ENCODE measurements at places on chromosomes 7 and 10. TPM values are rescaled to one million over a fixed set of nuclear protein-coding genes. Genes with fewer than 3 reads are reported as not detected.

The EMX2 gene
- total RNA-seq = 0.08 TPM

The NAT16 gene
- total RNA-seq = not detected

DNA sequence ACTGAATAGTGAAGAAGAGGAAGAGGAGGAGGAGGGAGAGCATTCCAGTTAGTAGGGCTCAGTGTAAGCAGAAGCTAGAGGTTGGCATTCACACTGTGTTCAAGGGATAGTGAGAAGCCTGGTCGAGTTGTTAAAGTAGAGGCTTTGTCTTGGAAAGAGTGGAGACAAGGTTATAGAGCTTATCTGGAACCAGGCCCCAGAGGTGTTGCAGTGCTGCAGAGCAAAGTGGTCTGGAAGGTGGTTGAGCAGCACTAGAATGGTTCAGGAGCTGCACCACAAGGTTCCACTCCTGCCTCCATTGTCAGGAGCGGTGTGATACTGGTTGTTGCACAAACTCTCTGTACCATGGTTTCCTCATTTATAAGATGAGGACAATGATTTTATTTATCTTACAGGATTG is 8.8 kb upstream of the PCGF5 start:
- DNase-seq = no peak

The ANXA11 gene
- total RNA-seq = 88.3 TPM

The PRRT4 gene
- total RNA-seq = 0.73 TPM

The CCL24 gene
- not detected for total RNA-seq

The WDR86 gene
- not detected for total RNA-seq

The ACTR3C gene
- total RNA-seq = not detected

The SLC13A1 gene
- not detected for total RNA-seq

GRCh38 chr7:46162609-46163008 is 241.5 kb upstream of the IGFBP3 start:
- no peak for DNase-seq

- DNase-seq = no peak
These were observed 43.6 kb upstream of the THSD7A start for GRCh38 chr7:11875635-11876034.

DNA sequence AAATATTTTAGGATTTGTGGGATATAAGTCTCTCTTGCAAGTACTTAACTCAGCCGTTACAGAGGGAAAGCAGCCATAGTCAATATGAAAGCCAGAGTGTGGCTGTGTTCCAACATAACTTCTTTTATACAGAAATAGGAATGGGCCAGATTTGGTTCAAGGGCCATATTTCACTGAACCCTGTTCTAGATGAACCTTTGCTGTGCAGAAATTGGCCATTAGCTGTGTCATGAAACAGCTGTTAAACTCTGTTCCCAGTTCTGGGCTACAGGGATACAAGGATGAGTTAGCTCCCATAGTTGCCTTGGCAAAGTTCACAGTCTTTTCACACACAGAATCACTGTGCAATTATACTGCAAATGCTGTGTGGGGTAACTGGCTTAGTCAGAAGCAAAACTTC is 213.9 kb upstream of the LRRN3 start:
- DNase-seq = no peak

The PLXNA4 gene
- total RNA-seq = 29.2 TPM

GRCh38 chr7:650339-651031 is 76.0 kb upstream of the DNAAF5 start:
- peak; percentile 15 for DNase-seq

DNA sequence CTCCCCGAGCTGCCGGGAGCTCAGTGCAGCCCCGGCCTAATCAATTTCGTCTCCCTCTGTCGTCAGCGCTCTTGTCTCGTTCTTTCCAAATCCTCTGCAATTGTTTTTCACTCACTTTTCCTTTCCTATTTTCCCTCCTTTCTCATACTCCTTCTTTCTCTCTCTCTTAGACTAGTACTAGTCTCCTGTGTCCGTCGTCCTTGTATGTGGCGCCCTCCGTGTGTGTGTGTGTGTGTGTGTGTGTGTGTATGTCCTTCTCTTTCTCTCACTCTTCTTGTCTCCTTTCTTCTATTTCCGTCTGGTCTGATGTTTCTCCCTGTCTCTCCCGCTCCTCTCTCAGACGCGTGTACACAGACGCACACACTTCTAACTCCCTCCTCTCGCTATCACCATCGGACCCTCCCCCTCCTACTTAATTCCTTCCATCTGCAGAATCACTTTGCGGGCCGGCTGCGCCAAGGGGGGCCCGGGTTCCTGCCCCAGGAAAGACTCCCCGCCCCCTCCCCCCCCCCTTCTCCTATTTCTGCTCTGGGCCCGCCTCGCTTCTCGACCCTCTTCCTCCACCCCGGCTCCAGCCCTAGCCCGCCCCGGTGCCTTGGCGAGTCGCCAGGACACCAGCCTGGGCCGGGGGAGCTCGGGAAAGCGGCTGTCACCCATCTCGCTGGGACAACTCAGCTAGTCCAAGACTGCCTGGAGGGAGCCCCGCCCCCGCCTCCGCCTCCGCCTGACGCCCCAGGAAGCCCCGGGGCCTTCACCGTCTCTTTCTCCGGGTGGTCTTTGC is 743 bp upstream of the ZCCHC24 start:
- DNase-seq = no peak

GRCh38 chr10:88901206-88901983 is 21.4 kb downstream of the STAMBPL1 start:
- DNase-seq = no peak

DNA sequence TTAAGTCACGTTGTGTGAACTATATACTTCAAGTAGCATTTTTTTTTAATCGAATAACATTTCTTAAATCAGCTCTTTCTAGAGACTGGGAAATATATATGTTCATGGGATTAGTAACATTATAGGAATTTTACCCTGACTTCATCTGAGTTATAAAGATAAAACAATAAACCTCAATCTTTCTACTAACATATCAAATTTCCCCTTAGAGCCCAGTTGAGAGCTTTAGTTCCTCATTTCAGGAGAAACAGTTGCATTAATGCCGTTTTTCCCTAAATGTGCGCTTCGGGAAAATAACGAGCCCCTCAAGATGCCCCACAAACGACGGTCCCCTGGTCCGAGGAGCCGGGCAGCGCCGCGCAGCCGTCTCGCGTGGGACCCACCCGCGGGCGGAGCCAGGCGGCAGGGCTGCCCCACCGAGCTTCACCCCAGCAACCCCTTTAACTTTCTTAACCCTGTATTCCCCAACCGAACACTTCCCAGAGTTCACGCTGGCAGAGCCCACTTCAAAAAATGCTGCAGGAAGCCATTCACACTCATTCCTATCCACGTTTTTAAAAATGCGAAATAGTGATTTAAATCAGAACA is 152.5 kb upstream of the YAE1 start:
- no peak for DNase-seq

GRCh38 chr10:102673819-102674511 is 29.7 kb downstream of the TRIM8 start:
- peak; percentile 44 for DNase-seq

The H2AZ2 gene
- total RNA-seq = 397 TPM

The NUTM2B gene
- not detected for total RNA-seq

DNA sequence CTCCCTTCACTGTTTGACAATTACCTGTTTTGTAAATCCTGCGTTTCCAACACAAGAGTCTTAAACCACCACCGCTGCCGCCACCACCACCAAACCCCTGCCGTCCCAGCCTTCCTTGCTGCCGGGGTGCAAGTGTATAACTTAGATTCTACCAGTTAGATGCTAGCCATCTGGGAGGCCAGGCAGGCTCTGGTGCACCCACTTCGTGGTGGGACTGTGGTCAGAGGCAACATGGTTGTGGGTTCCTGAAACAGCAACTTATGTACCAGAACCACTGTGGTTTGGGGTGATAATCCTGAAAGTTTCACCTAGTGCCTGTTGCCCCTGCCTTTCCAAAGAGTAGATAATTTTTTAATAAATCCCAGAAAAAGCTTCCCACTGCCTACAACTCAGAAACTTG is 510.5 kb downstream of the CCSER2 start:
- DNase-seq = no peak

GRCh38 chr7:28068811-28069216 is 111.8 kb downstream of the JAZF1 start:
- peak; percentile 27 for DNase-seq

The TMEM176B gene
- total RNA-seq = 0.07 TPM

The CTNNA3 gene
- total RNA-seq = not detected

The BTBD16 gene
- not detected for total RNA-seq

The CTAGE8 gene
- total RNA-seq = not detected

- DNase-seq = no peak
These were observed 19.8 kb upstream of the DNAAF5 start for GRCh38 chr7:706721-707120.

GRCh38 chr10:33660329-33660728 is 325.9 kb upstream of the NRP1 start:
- DNase-seq = no peak

The HOGA1 gene
- total RNA-seq = 0.53 TPM

DNA sequence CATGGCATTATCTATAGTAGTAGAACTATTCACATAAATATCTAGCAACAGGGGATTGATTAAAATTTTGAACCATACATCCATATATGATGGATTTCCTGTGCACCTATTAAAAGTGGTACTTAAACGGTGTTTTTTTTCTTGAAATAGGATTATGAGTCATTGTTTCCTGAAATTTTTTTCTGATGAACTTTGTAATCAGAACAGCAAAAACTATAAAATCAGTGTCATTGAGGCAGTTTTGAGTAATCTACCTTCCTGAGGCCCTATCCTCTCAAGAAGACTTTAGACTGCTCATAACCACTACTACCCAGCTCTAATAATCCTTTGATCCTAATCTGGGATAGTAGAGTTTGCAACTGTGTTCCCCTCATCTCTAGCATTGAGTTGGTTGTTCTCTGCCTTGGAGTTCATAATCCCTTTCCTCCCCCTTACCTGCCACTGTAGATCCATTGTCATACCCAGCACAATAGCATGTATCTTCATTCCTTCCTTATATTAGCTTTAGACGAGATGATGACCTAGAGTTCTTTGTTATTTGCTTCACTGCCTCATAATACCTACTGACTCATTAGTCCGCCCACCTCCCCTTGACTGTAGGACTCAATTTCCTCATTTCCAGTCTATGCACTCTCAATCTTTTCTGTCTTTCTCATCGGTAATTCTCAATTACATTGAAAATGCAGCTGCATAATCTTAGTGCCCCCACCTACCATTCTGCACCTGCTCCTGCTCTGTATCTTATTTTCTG is 133.4 kb downstream of the LRRC4 start:
- DNase-seq = peak; percentile 50

DNA sequence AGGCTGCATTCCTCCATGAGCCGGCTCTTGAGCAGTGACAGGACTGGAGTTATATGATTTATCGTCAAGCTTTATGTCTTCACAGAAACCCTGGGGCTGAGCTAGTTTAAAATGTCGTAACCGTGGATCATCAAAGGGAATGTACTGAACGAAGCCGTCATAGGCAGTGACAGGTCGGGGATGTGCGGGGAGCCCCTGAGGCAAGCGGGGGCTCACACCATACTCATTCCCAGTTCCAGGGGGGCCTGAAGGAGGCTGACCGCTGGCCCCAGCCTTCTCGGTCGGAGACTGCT is 30.7 kb downstream of the JCAD start:
- no peak for DNase-seq

GRCh38 chr7:48426966-48427555 is 255.8 kb downstream of the ABCA13 start:
- peak; percentile 90 for DNase-seq

DNA sequence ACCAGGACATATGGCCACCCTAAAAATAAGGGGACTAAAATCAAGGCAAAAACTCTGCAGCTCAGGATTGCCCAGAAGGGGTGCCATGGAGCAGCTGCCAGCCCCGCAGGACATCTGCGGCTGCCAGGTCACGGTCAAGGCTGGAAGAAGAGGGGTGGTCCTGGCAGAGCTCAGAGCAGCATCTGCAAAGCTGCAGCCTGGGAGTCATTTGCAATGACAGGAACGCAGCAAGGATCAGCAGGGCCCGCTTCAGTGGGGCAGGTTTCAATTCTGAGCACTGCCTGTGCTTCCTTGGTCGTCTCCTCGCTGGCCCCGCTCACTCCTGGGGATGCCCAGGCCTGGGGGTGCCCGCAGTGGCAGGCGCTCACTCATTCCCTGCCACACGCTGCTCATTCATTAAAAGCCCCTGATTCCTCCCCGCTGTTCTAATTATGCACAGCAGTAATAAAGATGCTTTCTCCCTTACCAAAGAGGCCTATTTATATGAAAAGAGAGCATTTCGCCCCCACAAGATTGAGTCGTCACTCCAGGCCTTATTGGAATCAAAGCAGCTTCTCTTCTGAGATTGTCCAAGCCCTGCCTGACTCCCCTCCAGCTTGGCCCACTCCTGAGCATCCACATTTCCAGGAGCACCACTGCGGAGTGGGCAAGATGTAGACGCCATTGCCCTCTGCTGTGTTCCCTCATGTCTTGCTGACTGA is 4.6 kb downstream of the HSPA12A start:
- no peak for DNase-seq

DNA sequence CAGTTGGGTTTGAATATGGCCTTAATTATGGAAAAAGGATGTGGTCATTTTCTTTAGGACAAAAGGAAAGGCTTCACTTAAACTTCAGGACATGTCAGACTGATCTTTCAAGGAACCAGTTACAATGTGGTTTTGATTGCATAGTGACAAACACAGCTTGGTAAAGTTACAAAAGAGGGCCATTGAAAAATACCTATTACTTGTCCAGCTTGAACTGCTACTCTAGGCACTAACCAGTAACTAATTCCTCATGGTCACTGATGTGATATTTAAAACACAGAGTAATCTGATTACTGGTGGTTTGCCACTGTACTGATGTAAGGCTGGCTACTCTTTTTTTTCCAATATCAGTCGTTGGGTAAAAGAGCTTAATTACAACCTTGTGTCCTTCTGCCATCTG is 22.6 kb downstream of the TES start:
- DNase-seq = no peak

The CALML5 gene
- total RNA-seq = not detected

DNA sequence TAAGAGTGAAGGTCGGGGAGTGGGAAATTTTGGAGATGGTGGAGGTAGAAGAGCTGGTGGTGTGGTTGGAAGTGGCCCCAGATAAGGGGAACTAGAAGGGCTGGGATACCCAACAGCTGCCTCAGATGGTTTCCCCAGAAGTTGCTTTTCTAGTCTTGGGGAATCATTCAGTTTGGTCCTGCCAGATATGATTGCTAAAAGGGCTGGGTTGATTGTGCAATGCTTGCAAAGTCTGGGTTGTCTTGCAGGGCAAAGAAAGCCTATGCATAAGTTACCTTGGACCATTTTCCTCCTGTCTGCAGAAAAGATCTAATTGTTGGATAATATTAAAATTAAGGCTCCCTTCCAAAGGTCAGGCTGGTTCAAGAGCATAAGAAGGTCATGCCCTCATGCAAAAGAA is 213.8 kb upstream of the ZNF804B start:
- DNase-seq = no peak

The GARIN1A gene
- 0.05 TPM for total RNA-seq

The WNT8B gene
- not detected for total RNA-seq

DNA sequence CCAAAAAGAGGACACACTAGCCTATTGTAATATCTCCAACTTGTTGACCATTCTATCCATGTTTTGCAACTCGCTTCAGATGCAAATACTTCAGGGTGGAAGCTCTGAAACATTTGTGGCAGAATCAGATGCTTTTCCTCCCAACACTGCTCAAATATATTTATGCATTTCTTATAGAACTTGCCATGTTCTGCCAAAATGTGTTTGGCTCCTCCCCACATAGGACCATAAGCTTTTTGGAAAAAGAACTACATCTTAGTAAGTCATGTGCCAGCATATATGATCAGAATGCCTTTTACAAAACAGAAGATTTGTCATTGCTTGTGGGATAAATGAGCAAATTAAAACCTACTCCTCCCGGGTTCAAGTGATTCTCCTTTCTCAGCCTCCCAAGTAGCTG is 484.5 kb downstream of the TNS3 start:
- no peak for DNase-seq
